ENCODE measurements at places on chromosomes 12 and 14.

- DNase-seq, result no peak
Observed at GRCh38 chr14:74959596-74960180, 4.3 kb upstream of the PGF start.

GRCh38 chr12:95115641-95116040, 42.2 kb upstream of the NR2C1 start:
- DNase-seq, result no peak

- no peak for DNase-seq
Observed at GRCh38 chr14:104307627-104308401, 169.4 kb downstream of the KIF26A start.

DNA sequence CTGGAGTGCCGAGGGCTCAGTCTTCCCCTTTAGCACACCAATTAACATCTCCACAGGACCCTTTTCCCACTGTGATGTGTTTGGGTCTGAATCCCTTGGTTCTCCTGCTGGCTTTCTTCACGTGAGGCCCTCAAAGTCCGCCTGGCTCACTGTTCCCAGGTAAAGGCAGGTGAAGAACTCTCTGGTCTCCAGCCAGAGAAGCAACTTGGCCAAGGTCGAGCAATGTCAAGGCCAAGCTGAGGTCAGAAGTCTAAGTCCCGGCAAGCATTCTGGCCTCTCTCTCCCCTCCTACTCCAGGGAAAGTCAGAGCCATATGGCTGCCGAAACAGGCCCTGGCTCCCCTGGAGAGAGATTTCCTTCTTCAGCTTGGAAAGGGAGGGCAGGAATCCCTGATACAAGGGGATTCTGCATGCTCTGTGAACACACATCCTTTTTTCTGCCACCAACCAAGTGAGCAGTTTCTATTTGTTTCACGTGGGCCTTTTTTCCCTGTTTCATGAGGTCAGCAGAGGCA, 61.4 kb upstream of the ESRRB start:
- DNase-seq, result no peak

DNA sequence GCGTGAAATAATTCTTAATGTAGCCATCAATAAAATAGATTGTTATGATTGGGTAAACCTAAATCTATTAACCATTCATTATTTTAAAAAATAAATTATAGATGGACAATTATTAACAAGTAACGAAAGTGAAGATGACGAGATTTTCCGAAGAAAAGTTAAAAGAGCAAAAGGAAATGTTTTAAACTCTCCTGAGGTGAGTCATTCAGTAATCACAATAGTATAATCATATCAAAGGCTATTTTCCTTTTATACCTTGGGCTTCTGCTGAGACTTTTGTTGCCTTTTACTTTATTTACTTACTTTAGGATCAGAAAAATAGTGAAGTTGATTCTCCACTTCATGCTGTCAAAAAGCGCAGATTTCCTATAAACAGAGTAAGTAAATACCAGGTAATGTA, 45.6 kb downstream of the FANCM start:
- no peak for DNase-seq

Data from fibroblast of skin of back (primary cell).